Glomerular endothelial cell (primary cell): ENCODE measurements at places on chromosomes 5 and 9.

- no peak for DNase-seq
These were observed 3.8 kb upstream of the MSMP start for GRCh38 chr9:35757892-35758275.

GRCh38 chr5:18461766-18462165 lies 827.5 kb downstream of the TAF11L14 start:
- DNase-seq, result no peak

DNA sequence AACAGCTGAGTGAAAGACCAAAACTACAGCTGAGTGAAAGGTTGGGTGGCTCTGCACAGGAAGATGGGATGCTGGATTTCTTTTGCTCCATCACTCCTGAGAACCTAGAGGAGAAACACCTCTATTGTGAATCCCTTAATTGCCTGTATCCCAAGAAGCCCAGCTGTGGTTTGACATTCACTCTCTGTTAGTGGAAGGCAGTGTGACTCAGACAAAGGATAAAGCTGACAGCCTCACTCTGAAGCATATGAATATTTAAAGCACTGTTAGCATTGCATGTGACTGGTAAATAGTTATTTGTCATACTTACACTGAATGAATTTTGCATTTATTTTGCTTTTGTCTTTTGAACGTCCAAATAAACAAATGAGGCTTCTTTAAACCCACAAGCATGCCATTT lies 367.1 kb upstream of the RIOK2 start:
- no peak for DNase-seq

DNA sequence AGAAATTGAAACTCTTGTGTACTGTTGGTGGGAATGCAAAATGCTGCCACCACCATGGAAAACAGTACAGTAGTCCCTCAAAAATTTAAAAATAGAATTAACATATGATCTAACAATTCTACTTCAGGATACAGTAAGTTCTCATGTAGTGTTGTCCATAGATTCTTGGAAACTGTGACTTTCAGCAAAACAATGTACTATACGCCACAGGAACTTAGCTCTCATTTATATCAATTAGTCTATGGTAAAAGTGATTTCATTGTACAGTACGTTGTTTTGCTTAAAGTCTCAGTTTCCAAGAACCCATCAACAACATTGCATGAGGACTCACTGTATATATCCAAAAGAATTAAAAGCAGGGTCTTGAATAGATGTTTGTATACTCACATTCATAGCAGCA lies 233.5 kb upstream of the GAS1 start:
- no peak for DNase-seq

DNA sequence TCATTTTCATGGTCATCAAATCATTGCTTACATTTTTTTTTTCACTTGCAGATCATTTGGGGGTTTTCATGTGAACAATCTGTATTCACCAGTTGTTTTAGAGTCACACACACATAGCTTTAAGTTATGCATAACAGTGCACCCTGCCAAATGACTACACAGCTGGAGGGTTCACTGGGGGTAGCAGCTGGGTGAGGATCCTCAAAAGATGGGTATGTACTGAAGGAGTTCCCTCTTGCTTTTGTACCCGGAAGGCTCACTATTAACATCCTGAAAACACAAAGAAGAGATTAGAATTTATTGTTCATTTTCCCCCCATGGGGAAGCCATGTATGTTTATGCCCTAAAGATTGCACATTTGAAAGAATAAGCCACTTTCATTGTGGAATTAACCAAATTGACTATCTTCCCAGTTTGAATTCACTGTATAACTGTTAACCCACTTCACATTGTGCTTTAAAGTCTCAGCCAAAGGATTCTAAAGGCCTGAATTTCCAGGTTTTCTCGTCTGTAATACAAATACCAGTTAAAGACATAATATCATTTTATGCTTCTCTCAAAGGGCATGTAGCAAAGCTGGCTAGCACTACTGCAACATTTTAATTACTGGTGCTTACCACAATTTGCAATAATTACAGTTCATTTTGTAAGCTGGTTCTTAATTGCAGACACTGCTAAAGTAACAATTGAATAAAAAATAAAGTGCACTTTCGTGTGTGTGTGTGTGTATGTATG lies 466.4 kb upstream of the MEF2C start:
- DNase-seq, result no peak

DNA sequence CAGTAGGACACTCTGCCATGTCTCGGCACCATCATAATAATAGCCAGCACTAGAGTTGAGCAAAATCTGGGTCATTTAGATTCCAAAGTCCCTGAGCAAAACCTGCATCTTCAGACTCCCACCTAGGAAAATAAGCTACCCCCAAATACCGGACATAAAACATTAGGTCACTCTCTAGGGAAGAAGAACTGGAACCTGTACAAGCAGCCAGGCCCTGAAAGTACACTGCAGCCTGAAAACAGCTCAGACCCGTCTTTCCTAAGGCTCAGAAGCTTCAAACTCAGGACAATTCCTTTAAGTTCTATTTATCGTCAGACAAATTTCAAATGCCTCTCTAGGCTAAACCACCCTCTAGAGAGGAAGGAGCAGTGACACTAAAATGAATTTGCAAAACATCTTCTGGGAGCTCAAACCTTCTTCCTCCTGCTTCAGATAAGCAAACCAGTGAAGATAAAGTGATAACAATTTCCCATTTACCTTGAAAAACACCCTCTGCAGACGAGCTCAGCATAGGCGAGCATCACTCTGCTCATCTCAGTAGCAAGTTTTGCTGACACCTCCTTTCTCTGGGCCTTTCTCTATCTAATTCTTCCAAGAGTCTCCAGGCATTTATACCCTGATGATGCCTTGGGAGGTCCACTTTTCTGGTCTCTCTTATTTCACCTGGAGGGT lies 34.0 kb downstream of the ADAM19 start:
- DNase-seq, result no peak

- DNase-seq, result no peak
These were observed 62.1 kb downstream of the SEMA5A start for GRCh38 chr5:9483779-9484178.

DNA sequence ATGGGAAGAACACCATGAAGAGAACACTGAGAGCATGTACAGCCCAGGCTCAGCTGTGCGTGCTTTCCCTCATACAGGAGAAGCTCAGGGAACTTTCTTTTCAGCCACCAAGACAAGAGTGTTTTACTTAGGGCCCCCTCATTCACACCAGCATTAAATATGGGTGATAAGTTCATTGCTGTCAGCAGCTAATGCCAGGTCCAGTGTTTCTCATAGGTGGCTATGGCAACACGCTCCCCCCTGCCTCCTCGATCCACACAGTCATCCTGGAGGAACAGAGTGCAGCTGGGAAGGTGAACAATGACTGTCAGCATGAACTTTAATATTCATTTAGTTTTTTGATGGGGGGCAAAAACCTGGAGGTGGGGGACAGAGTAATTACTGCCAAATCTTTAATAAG lies 54.4 kb downstream of the TEX10 start:
- no peak for DNase-seq

GRCh38 chr5:52786949-52787599 lies 642 bp upstream of the ITGA1 start:
- DNase-seq, result no peak

DNA sequence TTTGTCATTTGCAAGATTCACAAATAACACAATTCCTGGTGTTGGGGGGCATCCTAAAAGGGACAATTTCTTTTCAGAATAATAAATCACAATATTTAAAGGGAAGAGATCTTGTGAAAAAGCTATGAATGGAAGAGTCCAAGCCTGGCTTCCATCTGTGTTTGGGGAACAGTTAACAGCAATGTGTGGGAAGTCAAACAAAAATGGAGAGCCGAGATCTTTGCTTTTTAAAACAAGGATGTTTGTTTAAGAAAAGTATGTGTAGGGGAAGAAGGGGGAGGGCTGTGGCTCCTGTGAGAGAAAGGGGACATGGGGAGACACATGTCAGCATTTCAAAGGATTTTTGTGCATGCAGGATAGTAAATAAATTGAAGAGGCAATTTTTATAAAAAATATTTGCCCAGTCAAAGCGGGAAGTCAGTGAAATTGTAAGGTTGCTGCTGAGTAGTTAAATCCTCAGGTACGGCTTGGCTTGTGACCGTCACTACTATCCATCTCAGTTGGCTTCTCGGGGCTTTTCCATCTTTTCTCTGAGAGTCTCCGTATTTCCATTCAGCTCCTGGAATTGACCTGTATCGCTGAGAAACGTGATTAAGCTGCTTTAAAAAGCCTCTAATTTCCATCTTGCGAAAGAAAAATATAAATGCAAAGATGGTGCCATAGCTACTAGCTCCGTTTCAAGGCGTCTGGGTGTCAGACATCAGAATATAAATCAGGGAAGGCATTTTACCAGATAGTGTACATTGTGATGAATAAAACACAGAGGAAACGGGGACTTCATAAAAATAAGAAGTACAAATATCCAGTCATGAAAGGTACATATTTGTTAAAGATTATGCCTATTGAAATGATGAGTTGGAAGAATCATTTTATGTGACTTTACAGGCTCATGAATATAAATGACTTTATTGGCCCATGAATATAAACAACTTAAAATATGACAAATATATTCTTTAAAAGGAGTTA lies 52.9 kb upstream of the VCAN start:
- no peak for DNase-seq
